ENCODE measurements at places on chromosomes 3 and 15.

DNA sequence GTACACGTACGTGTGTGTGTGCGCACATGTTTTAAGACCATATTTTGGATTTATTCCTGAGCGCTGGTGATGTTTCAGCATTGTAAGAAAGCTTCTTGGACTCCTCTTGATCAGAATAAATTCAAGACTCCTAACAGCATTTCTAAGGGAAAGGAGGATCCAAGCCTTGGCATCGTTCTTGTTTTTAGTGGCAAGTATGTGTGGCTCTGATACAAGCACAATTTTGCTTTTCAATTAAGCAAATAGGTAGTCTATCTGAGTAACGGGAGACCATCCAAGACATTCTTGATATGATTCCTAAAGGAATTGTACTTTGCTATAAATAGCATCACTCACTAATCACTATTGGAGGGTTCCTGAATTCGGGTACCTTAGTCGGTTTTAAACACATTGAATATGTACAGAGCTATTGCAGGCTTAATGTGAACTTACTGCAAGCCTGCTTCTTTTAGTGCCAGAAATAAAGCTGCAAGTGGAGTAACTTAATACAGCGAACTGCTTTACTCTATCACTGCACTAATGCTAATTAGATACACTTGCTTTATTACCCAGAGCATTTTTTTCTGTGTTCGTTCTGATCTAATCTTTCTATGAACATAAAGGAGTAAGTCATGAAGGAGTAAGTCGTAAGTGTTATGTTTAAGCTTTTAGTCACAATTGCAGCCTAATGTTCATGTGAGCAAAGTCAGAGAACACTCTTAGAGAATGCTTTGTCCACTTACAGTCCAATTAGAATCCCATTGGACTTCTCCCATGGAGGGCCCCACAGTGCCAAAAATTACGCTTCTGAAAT is 186.3 kb downstream of the MCTP2 start:
- H3K27me3 ChIP-seq = peaks cover 49% of the 10 kb centered on the region
- no peak for DNase-seq
- no peak overlapping the region for H3K27ac ChIP-seq
- H3K36me3 ChIP-seq = no peaks in the 10 kb centered on the region
- H3K4me3 ChIP-seq = no peak overlapping the region

GRCh38 chr3:111989061-111989678 is 9.6 kb upstream of the TAGLN3 start:
- peaks cover 13% of the 10 kb centered on the region for H3K4me1 ChIP-seq
- DNase-seq = no peak
- H3K27me3 ChIP-seq = no peaks in the 10 kb centered on the region
- H3K36me3 ChIP-seq = no peaks in the 10 kb centered on the region

GRCh38 chr15:81161851-81162250 is 27.8 kb downstream of the CFAP161 start:
- DNase-seq = no peak
- H3K27ac ChIP-seq = peak overlapping the region; percentile 75
- no peaks in the 10 kb centered on the region for H3K27me3 ChIP-seq
- H3K4me1 ChIP-seq = peaks cover 47% of the 10 kb centered on the region
- H3K36me3 ChIP-seq = no peaks in the 10 kb centered on the region
- no peak overlapping the region for H3K4me3 ChIP-seq

DNA sequence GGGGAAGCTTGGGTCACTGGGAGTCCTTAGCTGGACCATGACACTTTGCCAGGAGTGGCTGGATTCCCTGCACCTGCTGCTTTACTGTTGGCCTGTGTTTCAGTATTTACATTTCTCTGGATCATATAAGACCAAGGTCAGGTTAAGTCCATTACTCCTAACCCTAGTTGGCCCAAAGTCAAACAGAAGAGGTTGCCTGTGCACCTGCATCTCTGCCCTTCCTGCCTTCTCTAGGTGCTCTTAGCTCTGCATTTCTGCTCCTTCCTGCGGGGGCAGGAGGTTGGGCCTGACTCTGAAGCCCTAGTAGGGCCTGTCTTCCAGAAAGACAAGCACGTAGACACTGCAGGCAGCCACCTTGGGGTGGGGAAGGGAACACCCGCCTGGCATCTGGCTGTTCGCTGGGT is 124.3 kb downstream of the RPLP1 start:
- H3K4me3 ChIP-seq = no peak overlapping the region
- H3K27me3 ChIP-seq = peaks cover 7% of the 10 kb centered on the region
- no peaks in the 10 kb centered on the region for H3K4me1 ChIP-seq

- H3K27me3 ChIP-seq = no peaks in the 10 kb centered on the region
- H3K4me3 ChIP-seq = peak within 1 kb of the TSS; percentile 64
- DNase-seq = peak; percentile 51
- H3K27ac ChIP-seq = peak within 1 kb of the TSS; percentile 73
- H3K4me1 ChIP-seq = peaks cover 17% of the 10 kb centered on the region
- H3K36me3 ChIP-seq = no peaks in the 10 kb centered on the region
Observed at GRCh38 chr3:44584646-44585501, at the start of gene ZNF660. ZNF660 (plus strand) TSS chr3:44584964; CDS start chr3:44594194, 9,230 bp downstream.

GRCh38 chr3:31491660-31492059 is 41.1 kb upstream of the STT3B start:
- H3K27ac ChIP-seq = no peak overlapping the region
- no peaks in the 10 kb centered on the region for H3K27me3 ChIP-seq
- DNase-seq = no peak
- H3K36me3 ChIP-seq = no peaks in the 10 kb centered on the region

All from heart right ventricle (tissue), 16 donors.